ENCODE measurements at places on chromosomes 13 and 19.

GRCh38 chr13:22074403-22074802, 403.5 kb downstream of the FGF9 start:
- DNase-seq, result no peak

GRCh38 chr19:44111910-44112463, 1.2 kb upstream of the ZNF225 start:
- DNase-seq, result no peak

GRCh38 chr19:15015946-15016542, 33.2 kb upstream of the CASP14 start:
- DNase-seq, result no peak

GRCh38 chr19:57606931-57607330, 7.1 kb upstream of the ZNF134 start:
- DNase-seq, result no peak

- DNase-seq, result no peak
Observed at GRCh38 chr19:56120002-56120370, 1.1 kb downstream of the ZNF787 start.

DNA sequence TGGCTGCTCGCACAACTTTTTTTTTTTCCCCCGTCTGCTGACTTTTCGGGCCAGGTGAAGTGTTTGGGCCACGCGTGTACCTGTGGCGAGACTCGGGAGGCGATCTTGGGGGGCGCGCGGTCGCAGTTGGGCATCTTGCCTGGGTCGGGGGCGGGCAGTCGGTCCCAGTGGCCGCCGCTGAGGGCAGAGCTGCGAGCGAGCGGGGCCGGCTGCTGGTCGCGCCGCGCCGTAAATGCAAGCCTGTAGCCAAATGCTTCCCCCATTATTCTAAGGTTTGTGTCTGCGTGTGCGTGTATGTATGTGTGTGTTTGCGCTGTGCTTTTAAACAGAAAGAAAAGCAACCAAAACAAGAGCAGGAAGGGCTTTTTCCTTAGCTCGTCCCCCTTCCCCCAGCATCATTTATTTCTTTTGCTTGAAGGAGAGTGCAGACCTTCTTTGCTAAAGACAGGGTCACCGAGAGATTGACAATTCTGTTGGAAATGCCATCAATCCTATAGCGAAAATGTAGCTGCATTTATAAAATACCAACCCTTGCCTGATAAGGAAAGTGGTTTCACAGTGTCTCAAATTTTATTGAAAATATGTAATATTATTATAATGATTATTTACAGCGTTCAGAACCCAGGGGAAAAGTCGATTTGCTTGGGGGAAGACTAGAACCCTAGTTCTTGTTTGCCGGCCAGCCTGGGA, 143.2 kb upstream of the ZNF536 start:
- no peak for DNase-seq

DNA sequence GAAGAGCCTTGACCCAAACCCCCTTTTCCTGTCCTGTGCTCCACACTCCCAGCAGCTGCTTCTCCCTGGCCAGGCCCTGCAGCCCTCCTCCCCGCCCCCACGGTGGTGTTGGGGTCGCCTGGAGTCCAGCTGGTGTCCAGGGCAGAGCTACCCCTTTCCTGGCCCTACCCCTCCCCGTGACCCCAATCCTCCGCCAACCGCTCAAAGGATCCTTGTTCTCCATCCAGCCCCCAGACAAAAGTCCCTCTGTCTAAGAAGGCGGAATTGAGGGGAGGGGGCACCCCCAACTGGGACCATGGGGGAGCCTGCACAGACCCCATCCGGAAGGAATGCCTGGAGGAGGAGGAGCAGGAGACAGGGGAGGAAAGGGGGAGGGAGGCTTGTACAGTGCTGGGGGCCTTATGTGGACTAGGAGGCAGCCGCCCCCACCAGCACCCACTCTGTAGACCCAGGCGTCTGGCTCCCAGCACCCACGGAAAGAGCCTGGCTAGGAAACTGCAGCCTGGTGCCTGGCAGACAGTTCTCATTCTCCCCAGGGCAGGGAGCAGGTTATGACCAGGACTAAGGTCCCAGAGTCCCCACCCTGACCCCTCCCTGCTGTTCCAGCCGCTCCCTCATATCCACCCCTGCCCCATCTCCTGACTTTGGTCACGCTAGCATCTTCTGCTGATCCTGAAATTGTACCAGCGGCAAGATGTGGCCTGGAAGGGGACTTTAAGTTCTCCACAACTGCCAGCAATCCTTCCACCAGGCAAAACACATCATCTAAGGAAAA, at the start of gene FXYD3:
Gene FXYD3, plus strand, starts transcription at position 647 of the 775 bp plus-strand sequence. CDS start 3,554 bp downstream, outside the sequence.
- DNase-seq, result no peak

DNA sequence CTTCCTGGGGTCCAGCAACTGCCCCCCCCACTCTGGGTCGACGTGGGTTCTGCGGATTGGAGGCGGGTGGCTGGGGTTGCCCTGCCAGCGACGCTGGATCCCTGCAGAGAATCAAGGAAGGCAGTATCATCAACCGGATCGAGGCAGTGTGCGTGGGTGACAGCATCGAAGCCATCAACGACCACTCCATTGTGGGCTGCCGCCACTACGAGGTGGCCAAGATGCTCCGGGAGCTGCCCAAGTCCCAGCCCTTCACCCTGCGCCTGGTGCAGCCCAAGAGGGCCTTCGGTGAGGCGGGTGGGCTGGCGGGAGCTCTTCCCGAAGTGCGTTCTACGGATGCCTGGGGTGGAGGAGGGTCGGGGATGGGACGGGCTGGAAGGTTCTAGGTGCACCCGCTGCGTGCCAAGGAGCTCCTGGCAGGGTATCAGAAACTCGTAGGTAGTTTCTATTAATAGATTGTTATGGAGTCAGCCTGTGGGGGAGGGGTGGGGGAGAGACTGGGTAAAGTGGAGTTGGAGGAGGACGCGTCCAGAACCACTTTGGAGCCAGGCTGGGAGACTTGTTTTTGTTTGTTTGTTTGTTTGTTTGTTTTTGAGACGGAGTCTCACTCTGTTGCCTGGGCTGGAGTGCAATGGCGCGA, 1.5 kb downstream of the GIPC3 start:
- no peak for DNase-seq

DNA sequence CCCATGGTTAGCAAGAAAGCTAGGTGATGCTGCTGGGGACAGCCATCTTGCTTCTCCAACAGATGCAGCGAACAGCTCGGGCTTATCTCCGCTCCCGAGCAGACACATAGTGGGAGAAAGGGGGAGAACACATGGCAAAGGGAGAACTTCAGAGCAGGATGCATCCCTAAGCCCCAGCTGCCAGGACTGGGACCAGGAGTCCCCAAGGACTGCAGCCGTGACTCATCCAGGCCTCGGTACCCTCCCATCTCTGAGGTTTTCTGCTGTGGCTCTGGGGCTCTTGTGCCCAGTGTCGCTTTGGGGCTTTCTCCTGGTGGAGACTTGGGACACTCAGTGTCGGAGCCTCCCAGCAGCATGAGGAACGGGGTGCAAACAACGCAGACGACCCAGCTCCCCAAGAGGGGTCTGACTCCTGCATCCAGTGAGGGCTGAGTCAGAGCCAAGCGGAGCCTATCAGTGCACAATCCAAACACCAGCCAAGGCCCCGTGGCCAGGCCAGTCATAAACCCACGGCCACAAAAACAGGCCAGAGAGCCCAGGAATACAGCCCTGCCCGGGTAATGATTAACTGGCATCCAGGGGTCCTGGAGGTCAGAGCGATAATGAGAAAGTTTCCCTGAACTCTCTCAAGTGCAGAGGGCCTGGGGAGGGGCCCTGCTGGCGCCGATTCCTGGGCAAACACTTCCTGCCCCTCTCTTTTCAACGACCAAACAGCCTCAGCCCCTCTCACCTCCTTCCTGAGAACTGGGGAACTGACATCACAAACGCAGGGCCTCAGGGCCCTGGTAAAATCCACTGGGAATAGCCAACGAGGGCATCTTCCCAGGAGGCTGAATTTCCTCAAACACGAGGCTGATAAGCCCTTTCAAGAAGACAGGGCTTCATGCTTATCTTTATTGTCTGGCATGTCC, 202.9 kb downstream of the USP12 start:
- no peak for DNase-seq

DNA sequence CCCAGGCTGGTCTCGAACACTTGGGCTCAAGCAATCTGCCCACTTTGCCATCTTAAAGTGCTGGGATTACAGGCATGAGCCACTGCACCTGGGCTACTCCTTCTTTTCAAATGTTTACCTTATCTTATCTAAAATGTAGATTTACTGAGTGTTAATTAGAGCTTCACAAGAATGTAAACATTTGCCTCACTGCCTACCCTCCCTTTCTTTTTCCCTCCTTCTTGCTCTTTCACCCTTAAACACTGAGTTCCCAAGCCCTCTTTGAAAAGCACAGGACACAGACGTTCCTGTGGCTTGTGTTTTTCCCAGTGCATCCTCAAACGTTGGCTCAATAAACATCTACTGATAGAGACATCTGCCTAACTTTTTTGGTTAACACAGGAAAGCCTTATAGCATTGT, 32.7 kb upstream of the CYSLTR2 start:
- no peak for DNase-seq

DNA sequence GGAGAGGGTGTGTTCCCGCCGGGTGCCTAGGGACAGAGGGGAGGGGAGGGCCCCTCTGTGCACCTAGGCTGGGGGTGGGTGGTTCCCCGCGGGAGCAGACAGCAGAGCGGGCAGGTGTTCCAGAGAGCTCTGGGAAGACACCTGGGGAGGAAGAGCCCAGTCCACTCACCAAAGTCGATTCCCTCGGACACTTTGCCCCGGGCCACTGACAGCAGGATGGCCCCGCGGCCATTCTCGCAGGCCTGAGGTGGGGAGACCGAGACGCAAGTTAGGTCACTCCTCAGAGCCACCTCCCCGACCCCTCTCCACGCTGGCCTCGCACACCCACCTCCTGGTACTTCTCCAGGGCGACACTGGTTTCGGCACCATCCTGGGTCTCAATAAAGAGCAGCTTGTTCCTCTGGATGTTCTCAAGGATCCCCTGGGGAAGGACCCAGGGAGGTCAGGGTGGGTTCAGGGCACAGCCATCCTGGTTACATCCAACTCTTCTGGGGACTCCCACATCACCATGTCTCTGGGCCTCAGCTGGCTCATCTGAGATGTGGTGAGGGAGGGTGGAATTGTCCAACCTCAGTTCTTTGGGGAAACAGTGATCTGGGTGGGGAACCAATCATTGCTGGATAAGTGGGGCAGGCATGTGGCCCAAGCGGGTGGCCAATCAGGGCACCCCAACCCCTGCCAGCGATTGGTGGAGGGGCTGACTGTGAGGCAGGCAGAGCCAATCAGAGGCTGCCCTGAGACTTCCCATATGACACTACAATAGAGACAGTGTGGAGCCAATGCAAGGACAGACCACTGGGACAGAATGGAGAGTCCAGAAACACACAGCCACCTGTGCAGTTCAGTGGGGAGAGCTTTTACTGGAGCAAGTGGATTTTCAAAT, 12.6 kb downstream of the KLC3 start:
- DNase-seq, result no peak

- DNase-seq, result no peak
Observed at GRCh38 chr19:50551715-50552187, 16.5 kb downstream of the LRRC4B start.

GRCh38 chr13:64066711-64067110, 2651.1 kb upstream of the PCDH20 start:
- DNase-seq, result no peak

DNA sequence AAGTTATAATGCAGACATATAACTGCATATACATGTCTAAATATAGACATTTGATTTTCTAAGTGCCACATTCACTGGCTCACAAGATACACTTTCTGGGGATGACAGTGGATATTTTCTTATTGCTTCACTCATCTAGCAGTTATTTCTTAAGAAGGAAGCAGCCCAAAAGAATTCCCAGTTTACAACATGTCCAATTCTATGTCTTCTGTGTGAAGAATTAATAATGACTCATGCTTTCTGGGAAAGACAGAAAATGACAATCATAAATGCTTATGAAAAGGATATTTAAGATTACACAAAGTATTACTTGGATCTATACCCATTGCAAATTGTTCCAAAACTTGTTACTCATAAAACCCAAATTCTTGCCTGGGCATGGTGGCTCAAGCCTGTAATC, 543.4 kb downstream of the SUCLA2 start:
- no peak for DNase-seq

- DNase-seq, result no peak
Observed at GRCh38 chr13:102848956-102849355, 3.1 kb downstream of the ERCC5 start.

All from tibial nerve (tissue), 4 donors.